ENCODE measurements at places on chromosomes 5 and 9.

GRCh38 chr9:98147582-98147981 lies 28.6 kb upstream of the TRIM14 start:
- no peak for DNase-seq

DNA sequence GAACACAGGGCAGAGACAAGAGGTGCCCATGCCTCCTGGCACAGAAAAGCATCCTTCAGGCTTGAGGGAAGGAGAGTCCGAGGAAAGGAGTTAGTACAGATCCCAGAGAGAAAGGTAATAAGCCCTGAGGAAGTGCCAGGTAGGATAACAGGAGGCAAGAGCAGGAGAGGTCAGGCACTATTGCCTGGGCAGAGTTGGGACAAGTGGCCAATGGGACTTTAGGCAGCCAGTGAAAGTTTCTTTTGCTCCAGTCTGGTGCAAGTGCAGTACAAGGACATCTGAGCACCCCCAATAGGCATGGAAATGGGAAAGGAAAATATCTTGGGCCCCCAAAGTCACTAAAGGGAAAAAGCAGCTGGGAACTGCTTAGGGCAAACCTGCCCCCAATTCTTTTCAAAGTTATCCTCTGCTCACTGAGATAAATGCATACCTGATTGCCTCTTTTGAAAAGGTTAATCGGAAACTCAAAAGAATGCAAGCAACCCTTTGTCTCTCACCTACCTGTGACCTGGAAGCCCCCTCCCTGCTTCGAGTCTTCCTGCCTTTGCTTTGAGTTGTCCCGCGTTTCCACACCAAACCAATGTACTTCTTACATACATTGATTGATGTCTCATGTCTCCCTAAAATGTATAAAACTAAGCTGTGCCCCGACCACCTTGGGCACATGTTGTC lies 46.5 kb downstream of the ELOVL7 start:
- DNase-seq, result no peak

GRCh38 chr9:110029429-110029955 lies 178.5 kb downstream of the C9orf152 start:
- DNase-seq, result no peak

- no peak for DNase-seq
These were observed 79.4 kb downstream of the LPAR1 start for GRCh38 chr9:110958847-110959246.

DNA sequence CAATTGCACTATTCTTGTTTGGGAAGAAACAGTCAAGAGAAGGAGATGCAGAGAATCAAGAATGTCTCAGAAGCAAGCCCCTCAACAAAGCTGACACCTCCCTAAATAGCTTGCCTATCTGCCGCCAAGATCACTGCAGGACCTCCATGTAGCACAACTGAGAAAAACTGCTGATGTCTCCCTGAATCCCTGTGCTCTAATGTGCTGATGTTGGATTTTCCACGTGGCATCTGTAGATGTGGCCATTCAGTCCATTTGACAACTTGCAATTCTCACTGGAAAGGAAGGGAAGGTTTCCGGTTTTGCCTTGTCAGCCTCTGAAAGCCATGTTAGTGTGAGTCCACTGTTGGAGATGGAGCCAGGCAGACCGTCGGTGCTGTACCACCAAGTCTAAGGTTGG lies 374.0 kb downstream of the DIRAS2 start:
- DNase-seq, result no peak

GRCh38 chr9:76419782-76420380 lies 25.7 kb upstream of the RFK start:
- no peak for DNase-seq

- no peak for DNase-seq
These were observed 173.6 kb downstream of the MUSK start for GRCh38 chr9:110842169-110842568.

DNA sequence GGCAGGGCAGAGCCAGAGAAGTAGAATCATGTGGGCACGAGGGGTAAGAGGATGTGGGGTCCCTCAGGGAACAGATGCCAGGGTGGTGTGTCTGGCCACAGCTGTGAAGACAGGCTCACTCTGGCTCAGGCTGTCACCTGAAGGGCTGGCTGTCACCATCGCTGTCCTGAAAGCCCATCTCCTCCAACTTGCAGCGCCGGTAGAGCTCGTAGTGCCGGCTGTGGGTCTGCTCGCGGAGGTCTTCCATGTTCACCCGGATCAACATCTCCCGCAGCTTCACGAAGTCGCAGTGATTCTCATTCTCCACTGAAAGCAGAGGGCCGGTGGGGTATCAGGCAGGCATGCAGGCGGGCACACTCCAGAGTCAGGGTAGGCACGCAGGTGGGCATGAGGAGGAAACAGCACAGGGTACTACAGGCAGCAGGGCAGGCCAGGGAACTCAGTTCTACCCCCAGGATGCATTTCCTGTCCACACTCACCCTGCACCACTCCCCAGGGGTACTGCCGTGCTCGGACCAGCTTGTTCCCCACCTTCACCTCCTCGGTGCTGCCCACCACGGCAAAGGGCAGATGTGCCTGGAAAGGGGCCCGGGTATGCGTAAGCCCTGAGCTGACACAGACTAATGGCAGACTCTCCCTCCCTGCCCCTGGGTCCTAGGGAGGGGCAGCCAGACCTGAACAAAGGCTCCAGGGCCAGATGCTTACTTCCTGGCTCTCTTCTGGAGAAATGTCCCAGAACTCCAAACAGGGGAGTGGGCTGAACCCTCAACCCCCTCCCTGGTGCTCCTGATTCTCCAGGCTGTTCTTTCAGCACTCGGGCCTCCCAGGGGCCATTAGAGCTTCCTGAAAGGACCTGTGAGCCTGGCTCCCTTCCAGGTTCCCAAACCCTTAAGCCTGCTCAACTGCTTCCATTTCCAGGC lies 14.4 kb downstream of the CCNI2 start:
- no peak for DNase-seq

DNA sequence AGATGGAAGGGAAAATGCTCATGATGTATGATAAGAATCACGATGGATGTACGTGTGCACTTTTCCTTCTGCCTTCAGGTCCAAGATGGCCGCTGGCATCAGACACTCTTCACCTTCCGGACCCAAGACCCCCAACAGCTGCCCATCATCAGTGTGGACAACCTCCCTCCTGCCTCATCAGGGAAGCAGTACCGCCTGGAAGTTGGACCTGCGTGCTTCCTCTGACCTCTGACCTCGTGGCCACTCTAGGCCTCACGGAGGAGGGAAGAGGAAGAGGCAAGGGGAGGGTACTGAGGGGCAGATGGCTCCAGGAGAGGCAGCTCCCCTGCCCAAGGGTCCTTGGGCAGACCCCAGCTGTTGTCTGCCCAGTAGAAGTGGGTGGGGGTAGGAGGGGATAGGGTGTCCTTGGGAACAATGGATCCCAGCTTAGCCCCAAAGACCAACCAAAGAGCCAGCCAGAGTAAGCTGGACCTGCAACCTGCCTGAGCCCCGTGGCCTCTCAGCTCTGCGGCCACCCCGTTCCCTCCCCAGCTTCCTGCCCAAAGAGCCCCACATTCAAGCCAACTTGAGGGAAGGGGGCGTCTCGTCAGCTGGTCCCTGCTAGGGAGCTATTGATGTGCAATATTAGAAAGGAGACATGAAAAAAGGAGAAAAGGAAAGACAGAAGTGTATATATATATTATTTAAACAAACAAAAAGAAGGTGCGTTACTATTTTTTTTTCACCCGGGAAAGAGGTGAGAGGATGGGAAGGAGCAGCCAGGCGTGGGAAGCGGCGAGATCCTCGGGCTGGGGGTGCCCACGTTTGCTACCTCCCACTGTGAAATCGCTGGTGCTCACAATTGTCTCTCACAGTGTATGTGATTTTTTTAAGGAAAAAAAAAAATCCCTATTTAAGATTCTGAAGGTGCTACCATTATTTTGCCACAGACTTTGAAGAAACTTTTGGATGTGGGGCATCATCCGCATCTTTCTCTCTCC lies 12.1 kb upstream of the ORM1 start:
- no peak for DNase-seq

GRCh38 chr9:112921549-112921948 lies 30.9 kb upstream of the SLC46A2 start:
- DNase-seq, result no peak

DNA sequence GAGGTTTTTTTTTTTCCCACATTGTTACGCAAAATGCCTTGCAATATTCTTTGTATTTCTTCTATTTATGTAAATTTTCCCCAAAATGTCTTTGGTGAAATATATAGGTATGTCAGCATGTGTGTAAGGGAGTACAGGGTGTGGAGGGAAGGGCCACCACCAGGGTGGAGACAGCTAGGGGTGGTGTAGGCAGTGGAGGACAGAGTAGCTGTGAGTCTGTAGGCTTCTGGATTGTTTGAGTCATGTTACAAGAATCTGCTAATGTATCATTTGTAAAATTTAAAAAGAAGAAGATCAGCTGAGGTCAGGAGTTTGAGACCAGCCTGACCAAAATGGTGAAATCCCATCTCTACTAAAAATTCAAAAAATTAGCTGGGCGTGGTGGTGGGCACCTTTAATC lies 175.5 kb downstream of the NXNL2 start:
- no peak for DNase-seq

GRCh38 chr9:130962418-130963316 lies 23.6 kb upstream of the FIBCD1 start:
- no peak for DNase-seq

GRCh38 chr9:15157381-15157780 lies 149.6 kb downstream of the TTC39B start:
- DNase-seq, result no peak

DNA sequence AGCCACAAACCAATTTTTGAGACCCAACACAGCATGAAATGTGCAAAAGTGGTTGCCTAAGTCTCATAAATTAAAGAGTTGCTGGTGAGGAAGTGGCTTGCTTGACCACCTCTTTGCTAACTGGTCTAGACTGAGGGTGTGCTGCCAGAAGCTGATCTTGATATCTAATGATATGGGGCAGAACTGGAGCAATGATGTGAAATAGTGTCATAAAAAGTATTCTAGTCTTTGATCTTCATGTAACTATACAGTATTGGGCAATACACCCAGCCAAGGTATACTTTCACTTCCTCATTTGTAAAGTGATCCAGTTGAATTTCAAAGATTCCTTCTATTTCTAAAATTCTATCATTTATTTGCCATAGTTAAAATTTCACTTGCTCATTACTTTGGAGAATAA lies 5.9 kb upstream of the YTHDC2 start:
- no peak for DNase-seq

DNA sequence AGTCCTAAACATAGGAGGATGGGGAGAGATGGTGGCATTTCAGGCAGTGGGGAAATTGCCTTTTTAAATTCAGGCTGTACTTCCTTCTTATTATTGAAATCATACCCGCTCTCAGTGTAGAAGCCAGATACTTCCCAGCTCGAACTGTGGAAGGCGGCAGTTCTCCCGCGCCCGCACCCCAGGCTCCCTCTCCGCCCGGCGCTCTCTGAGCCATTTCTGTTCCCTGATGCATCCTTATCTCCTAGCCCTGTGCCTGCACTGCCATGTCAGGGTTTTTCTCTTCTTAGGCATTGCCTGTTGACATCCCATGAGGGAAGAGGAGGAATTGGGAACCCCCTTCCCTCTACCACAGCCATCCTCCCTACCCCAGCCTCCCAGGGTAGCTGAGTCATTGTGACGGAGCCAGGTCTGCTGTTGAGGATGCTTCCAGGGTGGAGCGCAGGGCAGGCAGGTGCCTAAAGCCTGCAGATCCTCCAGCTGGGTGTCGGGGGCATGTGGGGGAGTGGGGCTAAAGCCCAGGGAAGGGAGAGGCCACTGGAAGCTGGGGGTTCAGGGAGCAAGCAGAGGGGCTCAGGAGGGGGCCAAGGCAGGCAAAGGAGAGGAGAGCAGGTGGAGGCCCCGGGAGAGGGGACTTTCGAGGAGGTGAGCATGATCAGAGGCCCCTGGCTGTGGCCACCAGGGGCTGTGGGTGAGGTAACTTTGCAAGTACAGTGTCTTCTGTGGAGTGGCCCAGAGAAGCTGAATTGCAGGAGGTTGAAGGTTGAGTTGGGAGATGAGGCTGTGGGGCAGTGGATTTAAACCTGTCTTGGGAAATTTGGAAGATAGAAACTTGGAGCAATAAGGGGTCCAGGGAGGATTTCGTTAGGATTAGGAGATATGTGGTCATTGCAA lies 16.2 kb downstream of the LAMC3 start:
- DNase-seq, result no peak

DNA sequence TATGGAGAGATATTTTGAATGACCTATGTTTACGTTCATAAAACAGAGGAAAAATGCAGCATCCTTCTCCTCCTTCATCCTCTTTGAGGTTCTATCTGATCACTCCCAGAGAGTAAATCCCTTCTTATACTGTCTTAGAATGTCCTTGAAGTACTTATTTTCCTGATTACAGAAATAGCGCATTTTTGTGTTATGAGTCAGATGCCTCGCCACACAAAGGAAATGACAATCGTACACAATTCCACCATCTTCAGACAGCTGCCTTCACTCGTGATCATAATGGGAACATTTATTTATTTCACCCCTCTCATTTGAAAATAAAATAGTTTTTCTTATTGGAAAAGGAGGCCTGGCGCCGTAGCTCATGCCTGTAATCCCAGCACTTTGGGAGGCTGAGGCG lies 2.4 kb upstream of the GLT6D1 start:
- no peak for DNase-seq

DNA sequence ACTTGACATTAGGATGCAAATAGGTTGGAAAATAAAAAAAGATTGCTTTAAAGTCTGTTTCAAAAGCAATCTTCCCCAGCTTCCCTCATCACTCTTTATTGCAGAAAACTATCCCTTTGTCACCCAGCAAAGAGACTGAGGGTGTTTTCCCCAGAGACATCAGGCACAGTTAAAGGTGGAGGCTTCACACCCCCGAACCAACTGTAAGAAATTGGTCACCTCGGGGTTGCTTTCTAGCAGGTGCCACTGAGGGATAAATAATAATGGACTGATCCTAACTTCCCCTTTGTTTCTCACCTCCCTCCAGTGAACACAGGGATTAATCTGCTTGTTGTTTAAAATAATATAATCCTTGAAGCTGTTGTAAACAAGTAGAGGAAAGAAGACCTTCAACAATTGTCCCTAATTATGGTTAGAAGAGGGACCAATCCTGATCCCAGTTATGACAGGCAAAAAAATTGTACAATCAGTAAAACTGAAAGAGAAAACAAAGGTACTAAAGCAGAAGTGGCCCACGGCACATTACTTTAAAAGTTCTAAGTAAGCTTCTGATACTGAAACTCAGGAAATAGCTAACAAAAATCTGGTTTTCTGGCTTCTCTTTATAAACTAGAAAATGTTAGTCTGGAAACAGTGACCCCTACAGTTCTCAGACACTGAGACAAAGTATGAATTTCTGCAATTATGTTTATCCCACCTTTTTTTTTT lies 6.6 kb upstream of the PCSK1 start:
- DNase-seq, result no peak

- DNase-seq, result no peak
These were observed 228.3 kb downstream of the IRX2 start for GRCh38 chr5:2523180-2523579.
